ENCODE measurements at places on chromosomes 3 and 15. TPM values are rescaled to one million over a fixed set of nuclear protein-coding genes. Genes with fewer than 3 reads are reported as not detected.

The DPPA2 gene
- not detected for total RNA-seq

The CCDC39 gene
- total RNA-seq, result not detected

The HRG gene
- not detected for total RNA-seq

The AADACL2 gene
- 0.21 TPM for total RNA-seq

The ZNF660 gene
- 13.4 TPM for total RNA-seq

The GPR160 gene
- total RNA-seq, result 2.6 TPM

DNA sequence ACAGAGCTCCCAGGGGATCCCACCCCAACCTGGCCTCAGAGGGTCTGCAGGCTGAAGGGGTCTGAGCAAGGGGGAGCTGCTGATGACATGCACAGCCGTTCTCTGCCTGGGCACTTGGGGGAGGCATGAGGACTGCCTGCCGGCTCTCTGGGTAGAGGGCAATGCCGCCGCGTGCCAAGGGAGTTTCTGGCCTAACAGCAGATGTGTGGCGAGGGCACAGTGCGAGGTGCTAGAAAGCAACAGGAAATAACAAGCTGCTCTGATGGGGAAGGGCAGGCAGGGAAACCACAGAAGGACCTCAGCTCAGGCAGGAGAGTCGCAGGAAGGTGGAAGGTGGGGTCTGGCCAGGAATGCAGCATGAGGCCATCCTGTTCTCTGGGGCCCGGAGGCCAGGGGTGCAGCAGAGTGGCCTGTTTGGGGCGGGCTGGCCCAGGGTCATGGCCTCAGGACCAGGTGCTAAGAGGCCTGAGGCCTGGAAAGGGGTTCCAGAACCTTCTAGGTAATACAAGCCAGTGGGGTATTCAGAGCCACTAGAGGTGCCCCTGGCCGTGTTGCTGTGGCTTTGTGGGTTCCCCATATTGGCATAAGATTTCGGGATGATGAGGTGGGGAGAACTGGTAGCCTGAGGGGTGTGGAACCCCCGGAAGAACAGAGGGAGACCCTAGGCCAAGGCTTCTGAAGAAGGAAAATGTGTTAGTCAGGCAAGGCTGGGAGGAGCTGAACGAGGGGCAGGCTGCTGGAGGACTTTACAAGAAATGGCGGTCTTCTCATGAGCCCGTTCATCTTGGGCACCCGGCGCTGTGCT is 41.2 kb downstream of the RGMA start:
- DNase-seq, result no peak

DNA sequence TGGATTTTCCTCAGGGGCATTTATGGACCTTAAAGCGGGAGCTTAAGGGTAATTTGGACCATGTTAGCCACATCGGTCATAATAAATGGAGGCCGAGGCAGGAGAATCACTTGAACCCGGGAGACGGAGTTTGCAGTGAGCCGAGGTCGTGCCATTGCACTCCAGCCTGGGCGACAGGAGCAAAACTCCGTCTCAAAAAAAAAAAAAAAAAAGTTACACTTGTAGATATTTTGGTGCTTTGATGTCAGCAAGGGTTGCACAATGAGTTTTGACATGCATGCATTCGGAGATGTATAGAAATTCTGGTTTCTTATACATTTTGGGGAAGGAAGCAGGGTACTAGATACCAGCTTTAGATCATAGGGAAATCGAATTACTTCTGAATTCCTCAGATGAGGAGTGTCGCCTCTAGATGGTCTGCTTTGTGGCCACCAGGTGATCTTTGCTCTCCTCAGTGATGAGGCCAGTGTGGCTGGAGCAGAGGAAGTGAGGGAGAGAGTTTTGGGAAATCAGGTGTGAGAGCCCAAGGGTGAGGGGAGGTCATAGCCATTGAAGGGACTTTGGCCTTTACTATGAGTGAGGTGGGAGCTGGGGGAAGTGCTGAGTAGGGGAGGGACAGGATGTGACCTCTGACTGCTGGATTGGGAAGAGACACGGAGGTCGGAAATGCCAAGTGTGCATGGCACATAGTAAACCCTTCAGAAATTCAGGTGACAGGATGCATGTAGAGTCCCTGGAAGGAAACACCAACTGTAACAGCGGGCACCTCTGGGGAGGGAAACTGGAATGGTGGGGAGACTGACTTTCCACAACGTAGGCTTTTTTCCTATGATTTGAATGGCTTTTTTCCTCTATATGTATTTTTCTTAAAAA is 8.4 kb upstream of the RBSN start:
- no peak for DNase-seq

GRCh38 chr3:102530415-102531181 is 95.8 kb downstream of the ZPLD1 start:
- DNase-seq, result no peak

GRCh38 chr3:97306226-97306625 is 458.3 kb upstream of the ARL6 start:
- no peak for DNase-seq

DNA sequence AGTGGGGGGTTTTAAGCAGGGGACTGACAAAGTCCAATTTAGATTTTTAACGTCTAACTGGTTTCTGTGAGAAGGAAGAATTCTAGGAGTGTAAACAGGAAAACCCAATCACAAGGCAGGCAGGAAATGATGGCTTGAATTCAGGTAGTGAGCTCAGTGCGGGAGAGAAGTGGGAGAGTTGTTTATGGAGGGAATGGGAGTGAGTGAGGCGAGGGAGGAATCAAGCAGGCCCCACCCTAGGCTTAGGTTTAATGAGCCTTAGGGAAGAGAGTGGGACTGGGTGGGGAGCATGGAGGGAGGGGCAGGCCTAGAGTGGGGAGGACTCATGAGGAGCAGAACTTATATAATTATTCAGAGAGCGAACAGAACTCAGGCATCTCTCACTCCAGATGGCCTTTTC is 17.9 kb downstream of the VIPR1 start:
- DNase-seq, result no peak

DNA sequence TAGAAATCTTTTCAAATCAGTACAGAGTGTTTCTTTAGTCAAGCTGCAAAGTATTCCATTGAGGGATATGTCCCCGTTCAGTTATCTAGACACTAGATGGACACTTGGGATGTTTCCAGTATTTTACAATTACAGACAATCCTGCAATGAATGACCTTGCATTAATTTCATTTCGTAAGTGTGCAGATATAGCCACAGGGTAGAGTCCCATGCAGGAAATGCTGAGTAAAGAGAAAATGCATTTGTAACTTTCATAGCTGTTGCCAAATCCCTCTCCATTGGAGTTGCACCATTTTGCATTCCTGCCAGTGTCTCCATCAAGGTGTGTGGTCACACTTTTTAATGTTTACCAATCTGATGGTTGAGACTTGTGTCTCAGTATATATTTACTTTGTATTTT is 92.5 kb downstream of the LIPC start:
- no peak for DNase-seq

- DNase-seq, result no peak
These were observed 187.9 kb downstream of the NFKBIZ start for GRCh38 chr3:102037209-102037608.

GRCh38 chr15:73927003-73927475 is 777 bp downstream of the LOXL1 start:
- DNase-seq, result peak; percentile 62

DNA sequence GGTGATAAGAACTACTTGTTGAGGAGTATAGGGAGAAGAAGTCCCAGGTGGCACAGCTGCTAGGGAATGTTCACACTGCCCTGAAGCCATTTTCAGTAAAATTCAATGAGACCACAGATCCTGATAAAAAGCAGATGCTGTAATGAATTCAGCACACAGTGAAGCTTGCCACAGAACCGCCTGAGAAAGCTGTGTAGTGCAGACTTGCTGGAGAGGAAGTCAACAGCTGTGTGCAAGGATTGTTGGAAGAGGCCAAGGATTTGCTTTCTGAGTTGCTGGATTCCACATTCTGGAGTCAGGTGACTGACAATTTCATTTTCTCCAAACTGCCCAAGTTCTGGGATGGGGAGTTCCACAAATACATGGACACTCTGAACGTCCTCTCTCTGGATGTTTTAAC is 70.9 kb downstream of the ANP32A start:
- no peak for DNase-seq

DNA sequence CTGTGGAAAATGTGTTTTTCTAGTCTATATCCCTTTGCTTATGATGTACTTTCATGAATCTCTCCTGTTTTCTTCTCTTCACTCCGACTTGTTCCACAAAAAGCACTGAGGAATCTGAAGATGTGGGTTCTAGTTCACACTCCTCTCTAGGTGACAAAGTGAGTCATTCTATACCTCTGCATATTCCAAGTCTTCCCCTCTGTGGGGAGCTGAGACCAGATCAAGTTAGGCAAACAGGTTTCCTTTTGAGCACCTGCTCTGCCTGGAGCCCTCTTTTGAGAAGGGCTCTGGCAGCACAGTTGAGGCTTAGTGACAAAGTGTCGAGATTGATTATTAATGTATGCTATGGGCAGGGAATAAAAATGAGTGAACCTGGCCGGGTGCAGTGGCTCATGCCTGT is 82.4 kb upstream of the VGLL4 start:
- no peak for DNase-seq

GRCh38 chr3:157844216-157844615 is 262.0 kb downstream of the SHOX2 start:
- DNase-seq, result no peak

DNA sequence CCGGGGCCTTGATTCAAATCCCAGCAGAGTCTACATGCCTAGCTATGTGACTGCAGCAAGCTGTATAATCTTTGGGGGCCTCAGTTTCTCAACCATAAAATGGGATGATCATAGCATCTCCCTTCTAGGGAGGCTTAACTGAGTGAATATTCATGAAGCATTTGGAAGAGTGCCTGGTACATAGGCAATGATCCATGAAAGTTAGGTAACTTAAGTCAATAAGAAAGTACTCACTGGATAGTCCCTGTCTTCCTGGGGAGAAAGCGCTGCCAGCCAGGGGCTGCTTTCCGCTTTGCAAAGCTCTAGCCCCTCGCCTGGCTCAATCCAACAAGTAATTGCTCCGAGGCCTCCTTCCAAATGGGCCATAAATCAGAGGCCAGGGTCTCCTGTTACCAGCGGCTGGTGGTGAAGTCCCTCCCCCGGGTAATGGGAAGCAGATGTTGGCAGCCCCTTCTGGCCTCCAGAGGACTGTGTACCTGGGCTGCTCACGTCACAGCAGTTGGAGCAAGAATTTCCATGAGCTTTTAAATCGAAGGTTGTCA is 521.9 kb upstream of the PROK2 start:
- DNase-seq, result peak; percentile 53

- DNase-seq, result no peak
These were observed 1.2 kb downstream of the GP5 start for GRCh38 chr3:194397757-194398312.

GRCh38 chr3:129413687-129414506 is 14.5 kb downstream of the EFCAB12 start:
- DNase-seq, result no peak
